ENCODE measurements at places on chromosomes 7 and 10.
A peak's percentile ranks its signal among the peaks of the same experiment; 100 is the strongest.

GRCh38 chr10:129192344-129193128 lies 274.5 kb upstream of the MGMT start:
- DNase-seq: peak; percentile 73

- DNase-seq: peak; percentile 98
Observed at GRCh38 chr10:33005322-33006301, 47.6 kb upstream of the ITGB1 start.

DNA sequence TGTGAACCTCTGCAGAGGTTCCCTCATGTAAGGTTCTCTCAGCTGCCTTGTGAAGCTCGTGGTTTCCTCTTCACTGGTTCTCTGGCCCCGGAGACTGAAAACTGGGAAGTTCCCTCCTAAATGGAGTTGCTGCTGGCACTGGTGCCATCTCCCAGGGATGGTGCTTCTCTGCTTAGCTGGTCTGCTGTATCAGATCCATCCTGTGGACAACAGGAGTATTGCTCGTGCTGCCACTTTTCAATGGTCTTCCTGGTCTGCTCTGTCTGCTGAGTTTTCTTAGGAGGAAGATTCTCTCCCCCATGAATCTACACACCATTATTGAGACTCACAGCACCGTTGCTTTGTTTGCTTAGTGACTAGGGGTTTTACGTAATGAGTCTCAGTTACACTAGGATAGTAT lies 247.8 kb downstream of the OTUD1 start:
- no peak for DNase-seq

DNA sequence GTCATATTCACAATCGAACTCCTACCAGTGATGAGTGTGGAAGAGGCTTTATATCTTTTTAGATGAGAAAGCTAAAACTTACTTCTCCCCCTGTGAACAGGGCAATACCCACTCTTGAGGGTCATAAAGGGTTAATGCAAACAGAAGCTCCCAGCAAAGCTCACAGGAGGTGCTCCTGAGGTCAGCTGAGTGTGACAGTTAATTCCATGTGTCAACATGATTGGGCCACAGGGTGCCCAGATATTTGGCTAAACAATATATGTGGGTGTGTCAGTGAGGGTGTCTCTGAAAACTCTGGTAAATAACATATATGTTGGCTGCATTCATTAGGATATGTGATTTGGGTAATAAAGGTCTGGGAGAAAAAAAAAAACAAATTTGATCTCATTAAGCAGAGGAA lies 86.0 kb downstream of the HIP1 start:
- no peak for DNase-seq

GRCh38 chr10:4504550-4504949 lies 321.5 kb upstream of the AKR1E2 start:
- DNase-seq: no peak

DNA sequence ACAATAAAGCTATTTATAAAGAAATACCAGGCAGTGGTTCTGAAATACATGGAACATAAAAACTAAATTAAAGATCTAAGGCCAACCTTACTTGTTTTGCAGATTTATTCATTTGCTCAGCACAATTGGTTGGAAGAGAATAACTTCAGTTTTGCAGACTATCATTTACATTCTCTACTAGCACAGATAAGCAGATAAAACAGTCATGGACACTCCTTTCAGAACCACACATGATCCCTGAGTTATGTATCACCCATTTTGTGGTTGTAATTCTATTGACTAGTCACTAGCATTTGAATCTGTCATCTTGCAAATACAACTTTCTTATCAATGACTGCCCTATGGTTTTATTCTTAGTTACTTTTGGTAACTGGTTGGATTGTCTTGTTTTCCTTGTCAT lies 45.1 kb downstream of the PRKAR2B start:
- no peak for DNase-seq

GRCh38 chr10:132493246-132493755 lies 44.3 kb upstream of the INPP5A start:
- DNase-seq: peak; percentile 29

DNA sequence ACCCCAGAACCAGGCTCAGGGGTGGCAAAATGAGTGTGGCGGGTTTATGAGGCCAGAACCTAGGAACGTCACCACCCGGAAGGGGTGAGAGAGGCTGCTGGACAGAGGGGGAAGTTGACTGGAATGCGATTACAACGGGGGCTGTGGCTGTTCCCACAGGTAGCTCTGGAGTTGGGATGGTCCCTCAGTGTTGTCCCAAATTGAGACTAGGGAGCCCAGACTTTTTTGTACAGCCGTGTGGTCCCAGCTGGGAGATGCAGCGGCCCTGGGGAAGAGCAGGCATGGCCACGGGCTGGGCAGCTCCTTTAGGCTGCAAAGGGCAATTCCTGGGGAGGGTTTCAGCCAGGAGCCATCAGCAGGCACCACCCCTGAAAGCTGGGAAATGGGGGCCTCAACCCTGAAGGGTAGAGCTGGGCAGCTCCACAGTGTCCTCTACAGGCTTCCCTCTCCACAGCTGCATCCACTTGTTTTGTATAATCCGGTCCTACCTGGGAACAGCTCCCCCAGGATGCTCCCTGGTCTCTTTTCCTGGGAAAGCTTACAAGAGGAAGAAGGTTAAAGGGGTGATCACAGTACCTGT lies 11.0 kb upstream of the GDF10 start:
- DNase-seq: peak; percentile 47

DNA sequence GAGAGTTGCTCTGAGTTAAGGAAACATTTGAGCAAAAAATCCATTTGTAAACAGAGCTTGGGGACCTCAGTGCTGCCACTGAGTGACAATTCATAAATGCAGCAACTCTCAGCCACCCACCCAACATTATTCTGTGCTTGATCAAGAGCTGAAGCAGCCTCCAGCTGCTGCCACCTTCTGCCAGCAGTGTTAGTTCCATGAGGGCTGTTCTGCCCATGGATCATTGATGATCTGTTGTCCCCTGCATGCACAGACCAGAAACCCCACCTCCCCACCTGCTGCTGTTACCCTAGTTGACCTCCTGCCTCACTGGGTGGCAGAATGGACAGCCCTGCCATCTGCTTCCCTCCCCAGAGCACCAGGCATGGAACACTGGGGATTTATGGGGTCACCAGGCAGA lies 305.4 kb downstream of the KCNMA1 start:
- DNase-seq: no peak

- no peak for DNase-seq
Observed at GRCh38 chr10:37053476-37053875, 71.9 kb upstream of the ANKRD30A start.

DNA sequence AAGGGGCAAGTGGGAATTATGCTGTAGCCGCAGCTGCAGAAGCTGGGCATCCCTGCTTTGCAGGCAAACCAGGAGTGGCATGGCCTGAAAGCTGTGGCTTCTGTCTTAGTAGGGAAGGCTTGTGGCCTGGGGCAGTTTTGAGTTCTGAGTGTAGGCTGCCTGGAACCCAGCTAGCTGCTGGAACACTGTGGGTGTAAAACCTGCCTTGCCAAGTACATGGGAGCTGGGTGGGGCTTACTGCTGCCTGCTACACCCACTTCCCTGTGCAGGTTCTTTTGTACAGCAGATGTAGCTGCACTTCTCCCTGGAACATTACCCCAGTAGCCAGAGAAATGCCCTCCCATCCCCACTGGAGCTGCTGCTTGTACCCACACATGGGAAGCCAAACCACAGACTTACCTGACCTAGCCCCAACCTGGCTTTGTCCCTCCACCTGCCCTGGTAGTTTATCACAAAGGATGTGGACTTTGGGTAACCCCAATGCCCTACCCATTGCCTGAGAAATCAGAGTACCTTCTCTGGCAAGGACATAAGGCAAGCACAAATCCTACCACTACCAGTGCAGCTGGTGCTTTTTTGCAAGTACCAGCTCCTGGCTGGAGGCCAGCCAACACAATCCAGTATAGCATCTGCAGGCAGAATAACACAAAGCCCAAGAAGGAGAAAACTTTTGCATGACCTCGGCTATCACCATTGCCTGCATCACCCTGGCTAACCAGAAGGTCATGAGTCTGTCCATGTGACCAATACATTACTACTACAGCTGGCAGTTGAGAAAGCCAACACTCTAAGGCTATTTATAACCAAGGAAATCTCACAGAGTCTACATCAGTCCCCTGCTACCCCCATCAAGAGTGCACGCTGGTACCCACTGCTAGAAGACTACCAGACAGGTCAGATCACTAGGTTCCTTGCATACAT lies 26.5 kb upstream of the PPP1R3A start:
- peak; percentile 66 for DNase-seq

GRCh38 chr10:16883084-16883483 lies 65.9 kb upstream of the RSU1 start:
- no peak for DNase-seq

DNA sequence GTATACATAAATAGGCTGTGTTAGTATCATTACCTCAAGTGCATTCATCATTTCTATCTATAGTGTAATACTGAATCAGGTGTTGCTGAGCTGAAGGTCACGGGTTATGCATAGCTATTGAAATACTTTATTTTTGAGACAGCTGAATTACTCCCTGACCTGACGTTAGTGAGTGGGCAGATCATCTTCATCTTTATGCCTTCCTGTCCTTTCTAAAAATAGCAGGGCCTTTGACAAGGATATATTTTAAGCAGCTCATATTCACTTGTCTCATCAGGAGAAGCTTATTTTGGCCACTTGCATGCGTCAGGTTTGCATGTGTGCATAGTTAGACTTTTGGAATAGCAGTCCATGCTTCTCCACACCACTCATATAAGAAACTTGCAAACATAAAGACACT lies 63.6 kb upstream of the DKK1 start:
- no peak for DNase-seq

- no peak for DNase-seq
Observed at GRCh38 chr7:135263321-135263970, 29.8 kb downstream of the STRA8 start.

DNA sequence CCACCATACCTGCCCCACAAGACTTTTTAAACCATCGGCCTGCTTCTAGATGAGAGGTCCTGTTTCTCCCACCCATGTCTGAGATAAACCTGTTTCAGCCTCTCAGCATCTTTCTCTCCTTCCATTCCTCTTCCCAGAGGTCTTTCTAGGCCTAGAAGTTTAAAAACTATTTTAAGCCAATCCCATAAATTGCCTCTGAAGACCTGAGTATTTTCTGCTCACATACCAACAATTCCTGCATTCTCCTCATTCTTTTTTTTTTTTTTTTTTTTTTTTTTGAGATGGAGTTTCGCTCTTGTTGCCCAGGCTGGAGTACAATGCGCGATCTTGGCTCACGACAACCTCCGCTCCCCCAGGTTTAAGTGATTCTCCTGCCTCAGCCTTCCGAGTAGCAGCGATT lies 262.9 kb upstream of the AUTS2 start:
- no peak for DNase-seq

DNA sequence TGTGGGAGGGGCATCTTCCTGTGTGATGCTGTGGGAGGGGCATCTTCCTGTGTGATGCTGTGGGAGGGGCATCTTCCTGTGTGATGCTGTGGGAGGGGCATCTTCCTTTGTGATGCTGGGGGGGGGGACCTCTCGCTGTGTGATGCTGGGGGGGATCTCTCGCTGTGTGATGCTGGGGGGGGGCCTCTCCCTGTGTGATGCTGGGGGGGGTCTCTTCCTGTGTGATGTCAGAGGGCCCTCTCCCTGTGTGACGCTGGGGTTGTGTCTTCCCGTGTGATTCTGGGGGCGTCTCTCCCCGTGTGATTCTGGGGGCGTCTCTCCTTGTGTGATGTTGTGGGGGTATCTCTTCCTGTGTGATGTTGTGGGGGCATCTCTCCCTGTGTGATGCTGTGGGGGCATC lies 27.9 kb upstream of the DPYSL4 start:
- DNase-seq: no peak

DNA sequence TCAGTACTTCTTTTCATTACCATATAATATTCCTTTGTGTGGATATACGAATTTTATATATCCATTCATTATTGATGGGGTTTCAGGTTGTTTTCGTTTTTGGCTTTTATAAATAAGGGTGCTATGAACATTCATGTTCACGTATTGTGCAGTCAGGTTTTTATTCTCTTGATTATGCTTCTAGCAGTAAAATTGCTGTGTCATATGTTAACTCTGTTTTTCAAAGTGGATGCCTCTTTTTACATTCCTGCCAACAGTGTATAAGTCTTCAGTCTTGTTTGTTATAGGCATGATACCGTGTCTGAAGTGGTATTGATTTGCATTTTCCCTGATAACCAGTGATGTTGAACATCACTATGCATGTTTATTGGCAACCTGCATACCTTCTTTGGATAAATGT lies 127.1 kb upstream of the CNTNAP2 start:
- DNase-seq: no peak

DNA sequence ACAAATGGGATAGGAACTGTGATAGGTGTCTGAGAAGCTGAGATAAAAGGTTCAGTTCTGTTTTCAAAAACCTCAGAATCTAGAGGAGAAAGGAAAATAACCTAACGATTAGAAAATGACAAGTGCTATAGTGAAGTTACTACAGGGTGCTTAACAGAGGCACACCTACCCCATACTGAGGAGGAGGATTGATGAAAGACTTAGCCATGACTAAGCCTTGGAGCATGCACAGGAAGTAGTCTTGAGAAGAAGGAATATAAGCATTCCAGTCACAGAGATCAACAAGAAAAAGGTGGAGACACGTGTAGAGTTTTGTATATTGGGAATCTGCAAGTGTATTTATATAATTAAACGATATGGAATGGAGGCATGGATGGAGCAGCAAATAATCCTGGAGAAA lies 1225.5 kb upstream of the CELF2 start:
- DNase-seq: no peak

- no peak for DNase-seq
Observed at GRCh38 chr7:127221731-127222130, 31.0 kb downstream of the GRM8 start.

GRCh38 chr7:113281223-113281622 lies 162.9 kb upstream of the SMIM30 start:
- DNase-seq: no peak

DNA sequence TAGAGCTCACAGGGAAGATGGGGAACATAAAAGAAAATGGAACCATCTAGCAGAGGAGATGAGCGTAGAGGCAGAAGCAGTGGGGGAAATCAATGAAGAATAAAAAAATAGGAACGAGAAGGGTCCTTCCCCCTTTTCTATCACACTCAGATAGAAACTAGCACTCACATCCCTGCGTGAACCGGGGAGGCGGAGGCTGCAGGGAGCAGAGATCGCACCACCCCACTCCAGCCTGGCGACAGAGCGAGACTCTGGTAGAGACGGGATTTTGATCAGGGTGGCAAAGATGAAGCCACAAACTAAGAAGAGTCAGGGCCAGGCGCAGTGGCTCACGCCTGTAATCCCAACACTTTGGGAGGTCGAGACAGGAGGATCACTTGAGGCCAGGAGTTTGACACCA lies 64.7 kb upstream of the ECHDC3 start:
- no peak for DNase-seq

Data from islet precursor cell (in vitro differentiated cells).